ENCODE measurements at places on chromosomes 1 and 21.

- no peak for DNase-seq
Measured at GRCh38 chr21:38956856-38957571, 151.3 kb downstream of the ETS2 start.

DNA sequence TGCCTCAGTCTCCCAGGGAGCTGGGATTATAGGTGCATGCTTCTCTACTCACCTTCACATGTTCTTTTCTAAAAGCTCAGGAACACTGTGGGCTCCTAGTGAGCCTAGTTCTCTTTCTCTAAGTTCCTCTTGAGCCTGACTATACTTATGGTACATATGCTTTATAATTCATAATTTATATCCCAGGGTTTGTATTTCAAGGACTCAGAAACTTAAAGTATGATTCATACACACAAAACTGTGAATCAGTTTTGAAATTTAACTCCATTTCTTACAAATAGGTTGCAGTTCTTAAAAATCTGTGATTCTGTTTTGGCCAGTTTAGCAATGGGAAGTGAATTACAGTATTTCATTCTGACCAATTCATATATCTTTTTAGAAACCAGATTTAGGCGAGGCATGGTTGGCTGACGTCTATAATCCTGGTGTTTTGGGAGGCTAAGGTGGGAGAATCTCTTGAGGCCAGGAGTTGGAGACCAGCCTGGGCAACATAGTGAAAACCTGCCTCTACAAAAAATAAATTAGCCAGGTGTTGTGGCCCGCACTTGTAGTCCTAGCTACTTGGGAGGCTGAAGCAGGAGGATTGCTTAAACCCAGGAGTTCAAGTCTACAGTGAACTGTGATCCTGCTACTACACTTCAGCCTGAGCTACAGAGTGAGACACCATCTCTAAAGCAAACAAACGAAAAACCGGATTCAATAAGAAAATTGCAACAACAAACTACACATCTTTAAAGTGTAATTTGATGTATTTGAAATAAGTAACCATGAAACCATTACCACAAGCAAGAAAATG lies 15.6 kb downstream of the RASAL2 start:
- peak; percentile 52 for DNase-seq

GRCh38 chr21:31450980-31451379 lies 106.9 kb upstream of the TIAM1 start:
- no peak for DNase-seq

DNA sequence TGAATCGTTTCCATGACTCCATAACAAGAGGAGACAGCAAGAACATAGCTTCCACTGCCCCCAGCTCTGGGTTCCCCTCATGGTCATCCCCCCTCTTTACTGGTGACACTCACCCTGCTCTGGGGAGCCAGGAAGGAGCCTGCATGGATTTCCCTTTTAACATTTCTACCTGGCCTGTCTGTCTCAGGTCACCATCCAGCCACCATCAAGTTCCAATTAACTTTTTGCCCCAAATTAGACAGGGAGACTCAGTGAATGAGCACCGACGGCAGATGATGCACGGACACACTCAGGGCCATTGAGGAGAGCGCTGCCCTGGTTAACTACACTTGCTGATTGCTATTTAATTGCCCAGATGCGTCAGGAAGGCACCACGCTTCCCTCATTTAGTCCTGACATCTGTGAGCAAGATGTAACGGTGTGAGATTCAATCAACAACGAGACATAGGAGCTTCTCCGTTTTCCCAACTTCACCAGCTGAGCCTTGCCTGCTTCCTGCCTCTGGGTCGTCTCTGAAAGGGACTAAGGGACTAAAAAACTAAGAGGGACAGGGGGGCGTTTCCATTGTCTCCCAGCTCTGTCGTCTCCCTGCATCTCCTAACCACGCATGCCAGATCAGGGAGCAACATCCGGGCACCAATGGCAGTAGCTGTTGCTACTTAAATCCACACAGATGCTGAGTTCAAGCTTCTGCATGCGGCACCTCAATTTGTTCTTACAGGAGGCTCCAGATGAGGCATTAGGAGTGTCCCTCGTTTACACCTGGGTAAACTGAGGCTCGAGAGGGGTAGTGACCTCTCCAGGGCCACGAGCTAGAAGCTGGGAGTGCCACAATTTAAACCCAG lies 426.7 kb downstream of the NPHP4 start:
- DNase-seq, result no peak

DNA sequence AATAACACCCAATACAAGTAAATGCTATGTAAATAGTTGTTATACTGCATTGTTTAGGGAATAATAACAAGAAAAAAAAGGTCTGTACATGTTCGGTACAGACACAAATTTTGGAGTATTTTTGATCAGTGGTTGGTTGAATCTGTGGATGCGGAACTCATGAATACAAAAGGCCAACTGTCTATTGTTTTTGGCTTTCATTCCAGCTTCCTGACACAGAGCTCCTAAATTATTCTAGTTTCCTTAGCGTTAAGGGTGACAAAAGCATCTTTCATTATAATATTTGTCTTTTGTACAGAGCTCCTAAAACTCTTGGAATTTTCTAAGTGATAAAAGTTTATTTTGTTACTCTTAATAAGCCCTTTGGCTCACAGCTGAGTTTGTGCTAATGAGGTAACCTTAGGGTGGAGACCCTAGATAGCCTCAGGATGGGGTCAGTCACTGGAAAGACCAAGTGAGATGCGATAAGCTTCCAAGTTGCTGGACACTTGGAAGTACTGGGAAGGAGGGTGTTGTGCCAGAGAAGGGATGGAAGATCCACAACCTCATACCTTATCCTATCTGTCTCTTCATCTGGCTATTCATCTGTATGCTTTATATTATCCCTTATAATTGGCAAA lies 57.4 kb upstream of the PRRC2C start:
- no peak for DNase-seq

- peak; percentile 43 for DNase-seq
Measured at GRCh38 chr1:147821883-147822282, 61.5 kb upstream of the GJA5 start.

- no peak for DNase-seq
Measured at GRCh38 chr1:114324662-114324965, 170.9 kb upstream of the SYT6 start.

- DNase-seq, result peak; percentile 19
Measured at GRCh38 chr21:39675993-39676661, 63.4 kb downstream of the B3GALT5 start.

DNA sequence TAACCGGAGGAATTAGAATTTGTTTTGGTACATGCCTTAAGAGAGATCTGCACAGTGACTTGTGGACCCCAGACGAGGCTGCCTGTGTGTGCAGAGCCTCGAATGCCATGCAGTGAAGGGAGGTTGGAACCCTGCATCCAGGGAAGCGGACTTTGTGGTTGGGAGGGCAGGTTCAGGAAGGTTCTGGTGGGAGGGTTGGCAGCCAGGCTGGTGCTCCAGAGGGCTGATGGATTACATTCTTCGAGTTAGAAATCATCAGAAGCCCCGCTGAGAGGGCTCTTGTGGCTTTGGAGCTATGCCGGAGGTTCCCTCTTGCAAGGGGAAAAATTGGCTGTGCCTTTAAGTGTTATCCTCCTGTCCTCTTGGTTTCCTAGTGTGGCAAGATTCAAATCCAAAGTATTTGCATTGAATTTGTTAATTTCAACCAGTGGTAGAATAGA lies 21.1 kb downstream of the ROR1 start:
- no peak for DNase-seq
